ENCODE measurements at places on chromosomes 3 and 15.

GRCh38 chr3:112397556-112397955, 64.6 kb downstream of the CD200 start:
- no peak for DNase-seq
- H3K4me3 ChIP-seq: no peak overlapping the region
- no peaks in the 10 kb centered on the region for H3K4me1 ChIP-seq
- H3K27me3 ChIP-seq: no peaks in the 10 kb centered on the region

GRCh38 chr3:182697345-182697919, 95.9 kb upstream of the ATP11B start:
- no peaks in the 10 kb centered on the region for H3K36me3 ChIP-seq
- H3K4me1 ChIP-seq: no peaks in the 10 kb centered on the region
- no peak overlapping the region for H3K4me3 ChIP-seq
- H3K27ac ChIP-seq: no peak overlapping the region
- DNase-seq: no peak

DNA sequence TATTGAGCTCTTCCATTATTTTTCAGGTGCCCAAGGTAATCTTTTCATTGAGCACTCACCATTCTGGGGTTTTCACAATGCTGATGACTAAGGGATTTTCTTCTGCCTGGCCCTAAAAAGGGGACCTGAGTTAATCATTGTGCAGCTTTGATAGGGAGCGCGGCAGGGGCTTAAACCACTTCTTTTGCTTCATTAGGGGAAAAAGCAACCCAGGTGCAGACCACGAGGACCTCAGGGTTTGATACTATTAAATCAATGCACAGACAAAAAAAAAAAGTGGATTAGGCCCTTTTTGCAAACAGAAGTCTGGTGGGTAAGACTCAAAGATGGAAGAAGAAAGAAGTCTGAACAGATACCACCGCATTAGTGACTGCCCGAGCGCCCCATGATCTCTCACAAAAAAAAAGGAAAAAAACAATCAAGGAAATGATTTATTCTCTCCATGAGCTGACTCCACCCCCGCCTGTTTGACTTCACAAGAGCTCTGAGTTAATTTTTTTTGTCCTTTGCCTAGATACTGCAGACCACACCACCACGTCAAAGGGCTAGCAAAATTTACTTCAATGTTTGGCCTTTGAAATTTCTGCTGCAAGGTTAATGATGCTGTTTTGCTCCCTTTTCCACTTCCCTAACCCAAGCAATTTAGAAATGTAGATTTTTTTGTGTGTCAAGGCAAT, 78.0 kb upstream of the FEZF2 start:
- no peak overlapping the region for H3K27ac ChIP-seq
- no peak for DNase-seq
- no peaks in the 10 kb centered on the region for H3K36me3 ChIP-seq
- H3K4me3 ChIP-seq: no peak overlapping the region
- no peaks in the 10 kb centered on the region for H3K4me1 ChIP-seq

DNA sequence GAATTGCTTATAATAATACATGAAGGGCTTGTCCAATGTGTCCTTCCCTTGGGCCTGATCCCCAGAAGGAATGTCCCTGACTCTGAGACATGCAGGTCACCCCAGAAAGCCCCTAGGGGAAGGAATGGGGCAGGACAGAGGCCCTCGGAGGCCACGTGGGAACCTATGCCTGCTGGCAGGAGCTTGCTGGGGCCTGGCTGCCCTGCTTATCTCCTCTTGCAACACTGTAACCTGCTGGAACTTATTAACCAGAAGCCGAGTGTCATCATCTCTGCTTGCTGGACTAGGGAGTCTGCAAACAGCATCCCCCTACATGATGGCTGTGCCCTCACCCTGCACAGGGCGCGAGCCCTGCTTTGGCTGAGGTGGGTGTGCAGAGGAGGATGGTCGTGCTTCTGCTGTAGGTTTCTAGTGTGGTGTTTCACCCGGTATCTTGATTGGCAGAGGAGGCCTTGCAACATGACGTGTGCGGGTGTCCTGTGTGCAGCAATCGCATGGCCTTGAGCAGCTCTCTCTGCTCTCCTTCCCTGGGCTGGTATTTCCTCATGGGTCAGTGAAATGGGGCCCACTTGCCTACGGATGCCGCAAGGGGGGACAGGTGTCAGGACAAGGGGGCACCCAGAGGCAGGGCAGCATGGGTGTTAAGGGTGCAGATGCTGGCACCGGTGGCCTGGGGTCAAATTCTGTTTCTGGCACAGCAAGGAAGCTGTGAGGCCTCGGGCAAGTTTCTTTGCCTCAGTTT, 5.0 kb downstream of the CHST13 start:
- DNase-seq: no peak
- no peak overlapping the region for H3K4me3 ChIP-seq
- no peak overlapping the region for H3K27ac ChIP-seq
- no peaks in the 10 kb centered on the region for H3K27me3 ChIP-seq
- H3K36me3 ChIP-seq: no peaks in the 10 kb centered on the region
- no peaks in the 10 kb centered on the region for H3K4me1 ChIP-seq

DNA sequence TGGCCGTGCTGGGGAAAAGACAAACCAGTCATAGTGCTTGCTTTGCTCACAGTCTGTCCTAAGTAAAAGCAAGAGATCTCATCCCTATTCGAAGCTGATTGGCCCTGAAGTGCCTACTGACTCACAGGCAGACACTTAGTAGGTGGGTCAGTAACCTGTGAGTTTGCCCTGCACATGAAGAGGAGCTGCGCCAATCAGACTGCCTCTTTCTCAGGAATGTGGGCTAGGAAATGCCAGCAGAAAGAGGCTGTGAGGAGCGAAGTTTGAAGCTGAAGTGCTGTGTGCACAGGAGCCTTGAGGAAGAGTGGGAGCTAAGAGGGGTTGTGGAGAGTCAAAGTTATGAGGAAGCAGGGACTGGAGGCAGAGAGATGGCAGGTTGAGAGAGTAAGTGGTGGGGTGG, 126.8 kb downstream of the IL20RB start:
- DNase-seq: no peak
- no peak overlapping the region for H3K4me3 ChIP-seq
- H3K36me3 ChIP-seq: no peaks in the 10 kb centered on the region
- no peaks in the 10 kb centered on the region for H3K27me3 ChIP-seq

GRCh38 chr3:56702490-56703315, 19.6 kb upstream of the TASOR start:
- no peak overlapping the region for H3K4me3 ChIP-seq
- peak; percentile 49 for DNase-seq
- H3K4me1 ChIP-seq: peaks cover 4% of the 10 kb centered on the region

DNA sequence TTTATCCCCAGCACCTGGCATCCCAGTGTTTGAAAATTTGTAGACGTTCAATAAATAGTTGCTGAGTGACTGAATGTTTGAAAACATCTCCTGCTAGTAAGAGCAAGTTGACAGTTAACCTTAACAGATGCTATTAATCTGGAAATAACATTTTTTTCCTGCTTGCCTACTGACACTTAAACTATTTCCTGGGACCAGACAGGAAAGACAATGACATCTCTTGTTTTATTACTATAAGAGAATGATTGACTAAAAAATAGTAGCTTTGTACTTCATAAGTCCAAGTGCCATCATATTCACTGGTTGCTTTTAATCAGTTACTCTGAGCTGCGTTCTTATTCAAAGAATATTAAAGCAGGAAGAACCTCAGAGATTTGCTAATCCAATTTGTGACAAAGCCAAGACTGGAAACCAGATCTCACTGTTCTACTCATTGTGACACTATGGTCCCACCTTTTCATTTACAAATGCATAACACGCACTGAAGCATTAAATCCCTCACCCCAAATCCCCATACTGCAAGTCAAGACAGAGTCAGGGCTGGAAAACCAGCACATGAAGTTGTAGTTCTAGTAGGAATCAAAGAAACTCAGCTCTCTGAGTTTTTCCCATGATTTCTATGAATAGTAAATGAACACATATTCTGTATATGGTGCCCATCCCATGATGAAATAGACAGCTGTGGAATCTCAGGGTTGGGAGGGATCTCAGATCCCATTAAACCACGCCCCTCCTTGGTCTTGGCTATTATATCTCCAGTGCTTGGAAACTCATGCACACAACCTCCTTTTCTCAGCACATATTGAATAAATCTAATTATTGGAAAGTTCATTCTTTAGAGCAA, 212.7 kb upstream of the P2RY1 start:
- no peaks in the 10 kb centered on the region for H3K36me3 ChIP-seq
- no peaks in the 10 kb centered on the region for H3K4me1 ChIP-seq
- H3K27me3 ChIP-seq: no peaks in the 10 kb centered on the region
- H3K27ac ChIP-seq: no peak overlapping the region
- H3K4me3 ChIP-seq: no peak overlapping the region
- DNase-seq: no peak

- DNase-seq: no peak
- no peaks in the 10 kb centered on the region for H3K27me3 ChIP-seq
- H3K4me3 ChIP-seq: no peak overlapping the region
- H3K27ac ChIP-seq: no peak overlapping the region
- no peaks in the 10 kb centered on the region for H3K4me1 ChIP-seq
Measured at GRCh38 chr15:82880704-82881103, 71.3 kb downstream of the WHAMM start.

GRCh38 chr3:146065573-146066006, 95.4 kb downstream of the PLOD2 start:
- H3K27me3 ChIP-seq: no peaks in the 10 kb centered on the region
- no peak overlapping the region for H3K27ac ChIP-seq
- no peaks in the 10 kb centered on the region for H3K36me3 ChIP-seq
- DNase-seq: no peak
- no peak overlapping the region for H3K4me3 ChIP-seq
- no peaks in the 10 kb centered on the region for H3K4me1 ChIP-seq

DNA sequence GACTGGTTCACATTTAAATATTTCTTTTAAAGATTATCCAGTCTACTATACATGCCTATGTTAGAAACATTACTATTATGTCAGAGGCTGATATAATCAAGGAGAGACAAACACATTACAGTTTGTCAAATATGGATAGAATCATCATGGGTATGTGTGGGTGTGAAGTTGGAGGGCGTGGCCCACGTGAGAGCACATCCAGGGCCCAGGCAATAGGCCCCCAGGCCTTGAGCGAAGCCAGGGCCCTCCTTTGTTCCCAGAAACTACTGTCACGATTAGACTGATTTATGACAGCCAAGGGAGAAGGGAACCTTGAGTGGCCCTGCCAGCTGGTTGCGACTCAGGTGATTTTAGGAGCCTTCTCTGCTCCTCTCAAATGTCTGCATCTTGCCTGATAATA, 26.9 kb upstream of the LDHAL6B start:
- H3K27ac ChIP-seq: no peak overlapping the region
- no peaks in the 10 kb centered on the region for H3K4me1 ChIP-seq
- H3K4me3 ChIP-seq: no peak overlapping the region
- DNase-seq: no peak
- no peaks in the 10 kb centered on the region for H3K36me3 ChIP-seq

Measured in effector memory CD4-positive, alpha-beta T cell (primary cell).